ENCODE measurements at places on chromosomes 13 and 19.

- no peak for DNase-seq
Measured at GRCh38 chr19:7811989-7812388, 18.0 kb upstream of the EVI5L start.

DNA sequence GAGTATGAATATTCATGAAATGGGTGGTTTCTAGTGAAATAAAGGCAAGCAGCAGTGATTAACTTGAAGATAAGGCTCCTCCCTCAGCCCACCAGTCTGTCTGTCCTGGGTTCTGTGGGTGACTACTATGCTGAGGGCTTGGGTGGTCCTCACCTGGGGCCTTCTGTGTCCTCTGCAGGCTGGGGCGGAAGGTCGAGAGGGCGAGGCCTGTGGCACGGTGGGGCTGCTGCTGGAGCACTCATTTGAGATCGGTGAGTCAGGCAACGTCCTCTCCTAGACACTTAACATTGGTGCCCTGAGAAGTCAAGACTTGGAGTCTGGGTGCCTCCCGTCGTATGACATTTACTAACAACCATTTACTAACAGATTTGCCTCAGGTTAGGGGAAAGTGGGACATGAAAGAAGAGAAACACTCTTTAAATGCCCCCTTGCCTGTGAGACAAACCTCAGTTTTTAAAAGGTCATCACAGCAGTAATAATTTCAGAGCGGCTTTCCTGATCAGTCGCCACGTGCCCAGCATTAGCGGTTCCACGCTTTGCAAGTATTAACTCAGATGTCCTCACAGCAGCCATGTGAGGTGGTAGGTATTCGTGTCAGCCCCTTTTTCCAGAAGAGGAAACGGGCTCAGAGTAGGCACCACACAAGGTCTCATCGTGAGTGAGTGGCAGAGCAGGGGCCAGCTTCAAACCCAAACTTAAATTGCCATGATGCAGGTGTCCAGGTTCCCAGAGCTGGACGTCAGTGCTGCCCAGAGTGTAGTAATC lies 1.3 kb upstream of the GARIN5A start:
- DNase-seq: no peak

- no peak for DNase-seq
Measured at GRCh38 chr19:10624585-10624984, 768 bp upstream of the SLC44A2 start.

DNA sequence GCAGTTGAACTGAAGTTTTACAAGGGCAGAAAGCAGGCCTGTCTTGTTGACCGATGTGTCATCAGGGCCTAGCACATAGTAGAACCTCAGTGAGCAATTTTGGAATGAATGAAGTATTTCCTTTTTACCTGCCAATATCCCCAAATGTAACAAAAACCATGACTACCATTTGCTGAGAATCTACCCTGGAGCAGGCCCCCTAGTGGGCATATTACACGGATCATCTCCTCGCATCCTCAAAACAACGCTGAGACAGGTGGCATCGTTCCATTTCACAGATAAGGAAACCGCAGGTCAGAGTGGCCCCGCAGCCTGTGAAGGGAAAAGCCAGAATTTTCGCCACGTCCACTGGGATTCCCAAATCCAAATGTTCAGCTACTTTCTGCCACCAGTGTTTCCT lies 77.9 kb downstream of the CACNA1A start:
- no peak for DNase-seq

DNA sequence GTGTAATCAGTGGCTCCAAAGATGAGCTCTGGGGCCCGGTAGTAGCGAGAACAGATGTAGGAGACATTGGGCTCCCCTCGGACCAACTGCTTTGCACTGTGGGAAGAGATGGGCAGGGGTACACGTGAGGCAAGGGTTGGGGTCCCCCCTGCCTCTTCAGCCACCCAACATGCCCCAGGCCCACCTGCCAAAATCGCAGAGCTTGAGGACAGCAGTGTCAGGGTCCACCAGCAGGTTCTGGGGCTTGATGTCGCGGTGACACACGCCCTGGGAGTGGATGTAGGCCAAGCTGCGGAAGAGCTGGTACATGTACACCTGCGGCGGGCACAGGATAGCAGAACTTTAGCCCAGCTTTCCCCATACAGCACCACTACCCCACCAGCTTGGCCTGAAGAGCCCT lies 8.0 kb downstream of the GSK3A start:
- DNase-seq: no peak

- DNase-seq: no peak
Measured at GRCh38 chr19:52140032-52140710, 433 bp upstream of the ZNF616 start.
